ENCODE measurements at places on chromosomes 12 and 14. TPM values are rescaled to one million over a fixed set of nuclear protein-coding genes. Genes with fewer than 3 reads are reported as not detected.
A peak's percentile ranks its signal among the peaks of the same experiment; 100 is the strongest.

DNA sequence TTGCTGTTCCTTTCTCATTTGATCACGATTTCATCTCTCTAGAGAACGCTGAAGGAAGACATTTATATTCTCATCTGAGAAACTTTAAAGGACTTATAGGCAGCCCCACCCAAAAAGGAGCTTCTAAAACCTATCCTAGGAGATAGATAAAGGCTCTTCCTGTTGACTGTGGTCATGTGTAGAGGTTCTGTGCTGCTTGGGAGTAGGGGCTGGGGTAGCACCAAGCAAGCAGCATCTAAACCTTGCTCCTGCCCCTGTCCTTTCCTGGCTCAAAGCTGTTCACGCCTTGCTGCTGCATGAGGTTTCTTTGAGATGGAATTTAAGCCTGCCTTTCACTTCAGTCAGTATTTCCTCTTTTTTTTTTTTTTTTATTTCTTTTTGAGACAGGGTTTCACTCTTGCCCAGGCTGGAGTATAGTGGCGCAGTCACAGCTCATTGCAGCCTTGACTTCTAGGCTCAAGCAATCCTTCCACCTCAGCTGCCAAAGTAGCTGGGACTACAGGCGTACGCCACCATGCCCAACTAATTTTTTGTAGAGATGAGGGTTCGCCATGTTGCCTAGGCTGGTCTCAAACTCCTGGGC is 41.4 kb downstream of the RAB35 start:
- no peak for DNase-seq

DNA sequence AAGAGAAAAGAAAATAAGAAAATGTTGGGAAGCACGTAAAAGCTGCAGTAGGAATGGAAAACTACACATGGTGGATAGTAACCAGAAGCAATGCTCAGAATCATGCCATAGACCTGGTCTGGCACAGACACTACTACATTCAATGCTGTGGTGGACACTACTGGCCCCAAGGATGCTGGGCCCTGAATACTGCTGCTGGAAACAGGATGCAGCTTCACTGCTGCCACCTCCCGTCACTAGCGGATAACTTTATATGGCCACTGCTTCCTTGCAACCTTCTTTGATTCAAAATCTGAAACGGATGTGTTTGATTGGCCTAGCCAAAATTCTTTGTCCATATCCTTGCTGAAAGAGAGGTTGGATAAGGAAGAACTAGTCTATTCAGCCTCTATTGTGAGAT is 30.7 kb downstream of the ADCY6 start:
- no peak for DNase-seq

GRCh38 chr14:82805892-82806825 is 1272.5 kb upstream of the SEL1L start:
- DNase-seq: no peak

DNA sequence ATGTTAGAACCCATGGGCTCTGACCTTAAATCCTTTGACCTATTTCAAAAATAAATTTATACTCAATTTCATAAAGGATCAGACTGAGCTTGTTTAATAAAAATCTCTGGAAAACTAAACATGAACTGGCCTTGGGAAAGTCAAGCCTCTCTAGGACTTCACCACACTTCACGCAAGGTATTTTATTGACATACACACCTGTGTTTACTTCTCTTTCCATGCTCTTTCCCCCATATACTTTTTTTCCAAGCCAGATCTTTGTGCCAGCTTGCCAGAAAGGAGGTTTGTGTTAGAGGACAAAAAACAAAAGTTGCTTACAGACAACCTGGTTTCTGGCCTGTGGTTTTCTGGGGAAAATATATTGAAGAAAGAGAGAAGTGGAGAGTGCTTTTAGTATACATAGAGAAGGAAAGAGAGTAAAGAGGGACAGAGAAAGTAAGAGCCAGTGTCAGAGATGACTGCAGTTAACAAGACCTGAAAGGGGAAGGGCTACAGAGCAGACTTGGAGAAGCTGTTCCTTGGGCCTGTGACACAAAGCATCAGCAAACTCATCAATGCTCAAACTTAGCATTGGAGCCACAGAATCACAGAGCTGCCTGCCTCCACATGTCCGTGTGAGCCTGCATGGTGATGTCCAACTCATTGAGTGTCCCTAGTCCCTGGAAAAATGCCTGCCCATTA is 77.3 kb upstream of the TMTC2 start:
- DNase-seq: no peak

DNA sequence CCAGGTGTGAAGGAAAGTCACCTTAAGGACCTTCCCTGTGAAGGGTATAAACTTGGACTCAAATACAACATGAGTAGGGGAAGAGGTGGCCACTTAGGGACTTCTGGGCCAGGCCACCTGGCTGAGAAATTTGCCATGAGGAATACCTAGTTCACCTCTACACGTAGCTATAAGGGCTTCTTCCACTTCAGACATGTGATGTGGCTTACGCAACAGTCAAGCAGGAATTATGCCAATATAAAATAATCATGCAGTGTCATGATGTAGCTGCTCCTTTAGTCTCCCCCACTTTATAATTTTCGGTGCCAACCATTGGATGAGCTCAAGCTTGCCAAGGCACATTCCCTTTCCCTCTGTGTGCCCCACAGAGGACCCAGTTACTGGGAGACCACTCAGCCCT is 166.6 kb upstream of the BCL2L14 start:
- DNase-seq: no peak

- no peak for DNase-seq
Observed at GRCh38 chr12:51320695-51321320, 3.2 kb downstream of the BIN2 start.

DNA sequence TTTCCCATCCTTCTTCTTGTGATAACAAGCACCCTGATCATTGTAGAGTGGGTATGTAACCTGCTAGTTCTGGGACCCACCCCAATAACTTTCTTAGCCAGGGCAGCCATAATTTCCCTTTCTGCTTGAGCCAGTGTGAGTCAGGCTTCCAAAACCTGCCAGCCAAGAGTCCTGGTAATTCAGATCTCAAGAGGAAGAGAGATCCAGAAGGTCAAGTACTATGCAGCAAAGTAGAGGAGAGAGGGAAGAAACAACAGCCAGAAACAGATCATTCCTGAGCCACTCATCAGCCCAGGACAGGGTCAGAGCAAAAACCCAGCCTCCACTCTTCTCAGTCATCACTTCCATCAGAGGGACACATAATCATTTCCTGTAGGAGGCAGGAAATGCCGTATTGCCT is 182.0 kb downstream of the DICER1 start:
- DNase-seq: no peak

GRCh38 chr14:38339696-38340095 is 83.8 kb upstream of the CLEC14A start:
- DNase-seq: no peak

- no peak for DNase-seq
Observed at GRCh38 chr14:65565948-65566347, 153.4 kb downstream of the FUT8 start.

DNA sequence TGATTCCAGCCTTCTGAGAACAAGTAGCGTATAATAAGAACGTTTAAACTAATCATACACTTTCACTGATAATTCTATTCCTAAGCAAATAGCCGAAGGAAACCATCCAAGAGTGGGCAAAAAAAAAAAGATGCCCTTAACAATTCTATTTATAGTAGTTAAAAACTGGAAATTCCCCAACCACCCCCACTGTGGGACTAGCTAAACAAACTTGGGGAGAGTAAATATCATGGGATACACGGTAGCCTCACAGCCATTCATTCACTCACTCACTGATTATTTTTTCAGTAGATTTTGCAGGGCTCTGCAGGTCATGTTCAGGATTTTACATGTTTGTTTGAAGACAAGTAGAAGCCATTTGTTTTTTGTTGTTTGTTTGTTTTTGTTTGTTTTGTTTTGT is 197.0 kb downstream of the ETV6 start:
- no peak for DNase-seq

- DNase-seq: no peak
Observed at GRCh38 chr14:69317780-69318179, 57.8 kb downstream of the GALNT16 start.

- no peak for DNase-seq
Observed at GRCh38 chr12:46387670-46388069, 15.1 kb upstream of the SLC38A2 start.

DNA sequence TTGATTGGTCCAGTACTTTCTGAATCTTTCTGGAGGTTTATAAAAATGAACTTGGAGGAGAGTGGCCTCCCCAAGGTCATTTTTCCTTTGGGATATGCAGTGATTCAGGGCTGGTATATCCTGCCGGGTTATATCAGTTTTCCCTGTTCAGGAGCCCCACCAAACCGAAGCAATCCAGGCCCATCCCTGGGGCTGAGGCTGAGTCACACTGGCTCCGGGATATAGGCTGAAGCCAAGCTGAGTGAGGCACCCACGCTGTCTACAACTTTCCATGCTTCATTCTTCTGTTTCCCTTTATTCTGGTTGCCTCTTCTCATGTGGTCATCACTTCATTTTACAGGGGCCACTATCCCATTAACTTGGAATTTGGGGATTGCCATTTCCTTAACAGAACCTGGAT is 3.4 kb downstream of the SSPN start:
- DNase-seq: no peak

DNA sequence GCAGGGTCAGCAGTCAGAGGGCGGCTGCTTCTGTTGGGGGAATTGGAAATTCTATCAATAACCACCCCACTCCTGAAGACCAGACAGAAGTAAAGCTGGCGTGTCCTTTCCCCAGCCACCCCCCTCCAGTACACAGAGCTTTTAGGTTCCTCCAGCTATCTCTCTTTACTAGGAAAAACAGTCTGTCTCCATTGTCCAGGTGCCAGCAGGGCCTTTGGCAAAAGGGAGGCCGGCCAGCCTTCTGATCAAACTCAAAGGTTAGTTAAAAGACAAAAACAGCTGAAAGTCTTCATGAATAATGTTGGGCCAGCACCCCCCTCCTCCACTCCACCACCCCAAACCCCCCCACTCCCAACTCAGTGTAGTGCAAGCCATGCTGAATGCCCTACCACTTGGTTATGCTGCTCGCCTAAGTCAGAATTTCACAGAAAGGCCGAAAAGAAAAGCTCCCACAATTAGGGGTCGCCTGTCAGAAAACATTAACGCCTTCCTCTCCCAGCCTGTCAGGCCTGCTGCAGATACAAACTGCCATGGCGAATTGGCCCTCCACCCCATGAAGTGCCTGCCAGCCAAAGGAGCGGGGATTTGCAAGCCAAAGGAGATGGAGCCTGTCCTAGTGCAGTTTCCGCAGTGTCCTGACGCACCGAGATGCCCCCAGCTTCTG is 8.9 kb downstream of the ASCL1 start:
- no peak for DNase-seq

DNA sequence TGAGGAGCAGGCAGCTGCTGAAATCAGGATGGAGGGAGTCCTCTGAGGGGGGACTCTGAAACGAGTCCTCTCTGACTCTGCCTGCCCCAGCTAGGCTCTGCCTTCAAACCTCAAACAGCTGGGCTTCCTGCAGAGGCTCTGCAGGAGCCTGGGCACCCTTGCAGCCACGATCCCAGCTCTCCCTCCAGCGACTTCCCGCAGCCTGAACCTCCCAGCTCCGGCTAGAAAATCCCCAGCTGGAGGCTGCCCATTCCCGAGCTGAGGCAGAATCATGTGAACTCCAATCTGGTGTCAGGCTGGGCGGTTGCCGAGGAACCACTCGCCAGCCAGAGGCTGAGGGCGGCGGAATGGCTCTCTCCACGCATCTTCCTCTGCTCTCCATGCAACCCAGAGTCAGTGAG is at the start of gene GPR68:
Gene GPR68 (minus strand): TSS at position 204 of the 401 bp plus-strand sequence. CDS start 9,654 bp downstream, outside the sequence.
- DNase-seq: peak; percentile 48

GRCh38 chr12:108419949-108420348 is 80.8 kb upstream of the CMKLR1 start:
- no peak for DNase-seq

- peak; percentile 73 for DNase-seq
Observed at GRCh38 chr14:21039585-21040369, 2.4 kb upstream of the RNASE7 start.

- no peak for DNase-seq
Observed at GRCh38 chr12:47397664-47398281, 308.1 kb downstream of the RPAP3 start.

DNA sequence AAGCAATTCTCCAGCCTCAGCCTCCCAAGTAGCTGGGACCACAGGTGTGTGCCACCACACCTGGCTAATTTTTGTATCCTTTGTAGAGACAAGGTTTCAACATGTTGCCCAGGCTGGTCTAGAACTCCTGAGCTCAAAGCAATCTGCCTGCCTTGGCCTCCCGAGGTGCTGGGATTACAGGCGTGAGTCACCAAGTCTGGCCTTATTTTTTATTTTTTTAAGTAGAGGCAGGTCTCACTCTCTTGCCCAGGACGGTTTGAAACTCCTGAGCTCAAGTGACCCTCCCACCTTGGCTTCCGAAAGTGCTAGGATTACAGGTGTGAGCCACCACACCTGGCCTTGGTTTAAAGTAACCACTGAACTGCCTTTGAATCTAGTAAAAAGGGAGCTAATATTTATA is 56.8 kb downstream of the SPPL3 start:
- no peak for DNase-seq

DNA sequence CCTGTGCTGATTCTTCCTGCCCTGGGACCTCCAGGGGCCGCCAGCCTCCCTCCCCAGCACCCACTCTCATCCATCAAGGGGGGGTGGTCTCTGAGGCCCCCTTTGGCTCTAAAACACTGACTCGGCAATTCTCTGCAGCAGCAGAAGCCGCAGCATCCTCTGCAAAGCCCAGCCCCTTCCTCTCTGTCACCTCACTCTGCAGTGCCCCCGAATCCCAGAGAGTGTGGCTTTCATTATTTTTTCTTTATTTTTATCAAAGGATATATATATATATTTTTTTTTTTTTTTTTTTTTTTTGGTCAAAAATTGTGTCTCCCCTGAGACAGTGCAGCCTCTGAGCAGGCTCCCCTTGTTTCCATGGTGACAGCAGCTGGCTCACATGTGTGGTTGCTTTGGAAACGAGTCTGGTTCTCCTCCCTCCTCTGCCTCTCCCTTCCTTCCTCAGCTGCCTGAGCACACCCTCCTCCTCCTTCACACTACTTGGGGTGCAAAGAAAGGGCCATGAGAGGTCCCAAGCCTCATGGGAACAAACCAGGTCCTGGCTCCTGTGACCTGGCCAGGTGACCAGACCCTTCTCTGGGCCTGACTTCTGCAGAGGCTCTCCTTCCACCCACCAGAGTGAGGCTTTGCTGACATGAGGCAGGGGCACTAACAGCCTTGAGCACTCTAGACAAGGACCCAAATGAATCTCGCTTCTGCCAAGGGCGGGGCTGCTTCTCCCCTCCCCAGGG is 100.5 kb downstream of the LRRC74A start:
- DNase-seq: no peak

DNA sequence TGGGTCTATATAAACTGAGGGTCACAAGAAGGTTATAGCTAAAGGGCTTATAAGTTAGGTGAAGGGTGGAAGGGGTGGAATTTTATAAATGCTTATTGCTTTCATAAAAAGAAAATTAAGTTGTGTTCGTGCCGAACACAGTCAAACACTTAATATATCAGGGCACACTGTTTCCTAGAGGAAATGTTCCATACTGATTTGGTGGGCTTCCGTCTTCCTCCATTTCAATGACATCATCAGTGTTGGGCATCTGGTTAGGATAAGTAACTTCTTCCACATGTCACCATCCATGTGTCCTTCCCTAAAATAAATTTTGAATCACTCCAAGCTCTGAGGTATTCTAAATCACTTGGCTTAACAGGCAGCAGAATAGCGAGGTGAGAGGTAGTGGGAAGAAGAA is 466.4 kb downstream of the MED13L start:
- peak; percentile 36 for DNase-seq

TNFRSF1A gene
- polyA plus RNA-seq: 139 TPM

GLI1 gene
- polyA plus RNA-seq: 27.6 TPM

TNFAIP2 gene
- polyA plus RNA-seq: 35.6 TPM

CLEC2A gene
- not detected for polyA plus RNA-seq

DEGS2 gene
- 2.3 TPM for polyA plus RNA-seq

PPP2R5C gene
- polyA plus RNA-seq: 116 TPM

FAM181A gene
- polyA plus RNA-seq: 0.51 TPM

ADAM21 gene
- 1.0 TPM for polyA plus RNA-seq

MRPL42 gene
- 56.4 TPM for polyA plus RNA-seq

PMEL gene
- 2.0 TPM for polyA plus RNA-seq

All from right lung (tissue), 10 donors.